T-helper 2 cell treated with Interferon-gamma antibody and Interleukin-4, amounts not matched to agents 5 μg/mL and 100 μg/mL, for 36 hours (primary cell): ENCODE measurements at places on chromosomes 7 and 10.

DNA sequence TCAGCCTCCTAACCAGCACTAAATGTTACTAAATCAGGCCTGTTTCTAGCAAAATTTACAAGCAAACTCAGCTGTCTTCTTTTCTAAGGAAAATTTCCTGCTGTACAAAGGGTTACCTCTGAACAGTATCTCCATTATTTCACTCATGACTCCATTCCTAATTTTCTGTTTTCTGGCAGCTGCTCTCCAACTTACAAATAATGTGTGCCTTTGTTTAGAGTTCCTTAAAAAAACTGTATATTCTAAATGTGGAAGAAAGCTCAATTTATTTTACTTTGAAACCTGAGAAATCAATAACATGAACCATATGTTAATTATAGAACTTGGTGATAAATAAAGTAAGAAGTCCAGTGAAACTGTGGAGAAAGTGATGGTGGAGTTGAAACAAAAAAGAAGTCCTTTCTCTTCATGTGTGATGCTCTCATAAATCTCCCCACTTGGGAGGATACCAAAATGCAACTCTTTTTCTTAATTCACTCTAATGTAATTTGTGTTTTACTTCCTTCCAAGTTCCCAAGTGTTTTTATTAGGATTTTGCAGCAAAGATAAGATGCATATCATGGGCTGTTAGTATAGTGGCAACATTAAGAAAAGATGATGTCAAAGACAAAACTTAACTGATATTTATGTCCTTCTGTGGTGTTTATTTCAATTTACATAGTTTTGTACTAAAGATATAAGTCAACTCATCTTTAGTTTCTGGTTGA is 74.8 kb downstream of the CDK6 start:
- no peak for DNase-seq

- DNase-seq, result no peak
Observed at GRCh38 chr7:110539216-110539615, 551.7 kb upstream of the LRRN3 start.

GRCh38 chr7:142176901-142177300 is 65.4 kb downstream of the MGAM2 start:
- DNase-seq, result no peak

- no peak for DNase-seq
Observed at GRCh38 chr7:74222851-74223710, 13.3 kb downstream of the LAT2 start.

DNA sequence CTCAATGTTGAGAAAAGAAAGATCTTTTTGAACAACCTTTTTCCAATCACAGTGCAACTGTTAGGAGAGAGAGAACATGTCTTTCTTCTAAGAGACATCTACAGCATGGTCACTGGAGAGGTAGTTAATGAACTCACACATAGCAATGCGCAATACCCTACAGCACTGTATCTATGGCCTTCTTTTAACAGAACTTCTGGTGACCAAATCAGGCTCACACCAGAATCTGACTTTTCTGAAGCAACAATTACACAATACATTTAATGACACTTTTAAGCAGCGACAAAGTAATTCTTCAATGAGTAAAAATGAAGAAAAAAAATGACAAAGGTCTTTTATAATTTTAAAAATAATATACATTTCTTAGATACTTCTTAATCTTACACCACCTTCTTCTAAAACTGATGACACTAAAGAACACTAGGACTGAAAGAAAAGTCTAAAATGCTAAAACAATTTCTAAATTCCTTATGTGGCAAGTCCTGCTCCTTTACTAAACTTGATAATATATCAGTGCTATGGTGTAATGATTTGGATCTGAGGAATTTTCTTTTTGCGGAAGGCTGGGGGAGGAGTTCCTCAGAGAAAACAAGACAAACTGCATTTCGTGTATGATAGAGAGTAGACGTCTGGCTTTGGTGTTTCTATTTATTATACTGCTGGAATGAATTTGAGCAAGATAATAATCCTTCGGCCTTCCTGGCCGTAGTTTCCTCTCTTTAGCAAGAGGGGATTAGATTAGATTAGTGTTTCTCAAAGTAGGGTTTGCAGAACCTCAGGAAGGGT is 166.3 kb downstream of the ZNF438 start:
- DNase-seq, result no peak

DNA sequence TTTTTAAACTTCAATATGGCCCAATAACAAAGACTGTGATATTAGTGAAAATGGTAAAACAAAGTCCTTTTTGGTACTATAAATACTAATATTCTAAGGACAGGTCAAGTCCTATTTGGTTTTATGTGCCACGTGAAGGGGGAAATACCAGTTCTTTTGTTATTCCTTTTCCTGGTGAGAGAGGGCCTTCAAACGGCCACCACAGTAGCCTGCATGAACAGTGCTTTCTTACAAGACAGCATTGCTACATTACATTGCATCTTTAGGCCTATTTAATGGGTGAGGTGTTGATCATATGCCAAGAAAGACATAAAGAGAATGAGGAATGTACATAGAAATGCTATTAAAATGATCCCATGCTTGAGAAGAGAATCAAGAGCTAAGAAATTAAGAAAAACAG is 214.8 kb downstream of the LRRTM3 start:
- DNase-seq, result no peak

DNA sequence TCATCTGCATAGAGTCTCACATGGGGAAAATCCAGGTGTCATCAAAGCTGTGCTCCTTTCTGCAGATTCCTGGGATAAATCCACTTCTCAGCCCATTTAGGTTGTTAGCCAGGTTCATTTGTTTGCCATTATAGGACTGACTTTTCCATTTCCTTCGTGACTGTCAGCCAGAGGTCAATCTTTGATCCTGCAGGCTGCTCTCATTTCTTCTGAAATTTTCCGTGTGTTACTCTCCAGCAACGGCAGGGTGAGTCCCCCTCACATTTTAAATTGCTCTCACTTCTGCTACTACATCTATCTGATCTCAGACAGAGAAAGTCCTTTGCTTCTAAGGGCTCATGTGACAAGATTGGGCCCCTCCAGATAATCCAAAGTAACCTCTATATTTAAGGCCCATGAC is 150.7 kb upstream of the BET1 start:
- no peak for DNase-seq
